ENCODE measurements at places on chromosomes 12 and 14. TPM values are rescaled to one million over a fixed set of nuclear protein-coding genes. Genes with fewer than 3 reads are reported as not detected.

The SAMD15 gene
- total RNA-seq = 1.1 TPM

DNA sequence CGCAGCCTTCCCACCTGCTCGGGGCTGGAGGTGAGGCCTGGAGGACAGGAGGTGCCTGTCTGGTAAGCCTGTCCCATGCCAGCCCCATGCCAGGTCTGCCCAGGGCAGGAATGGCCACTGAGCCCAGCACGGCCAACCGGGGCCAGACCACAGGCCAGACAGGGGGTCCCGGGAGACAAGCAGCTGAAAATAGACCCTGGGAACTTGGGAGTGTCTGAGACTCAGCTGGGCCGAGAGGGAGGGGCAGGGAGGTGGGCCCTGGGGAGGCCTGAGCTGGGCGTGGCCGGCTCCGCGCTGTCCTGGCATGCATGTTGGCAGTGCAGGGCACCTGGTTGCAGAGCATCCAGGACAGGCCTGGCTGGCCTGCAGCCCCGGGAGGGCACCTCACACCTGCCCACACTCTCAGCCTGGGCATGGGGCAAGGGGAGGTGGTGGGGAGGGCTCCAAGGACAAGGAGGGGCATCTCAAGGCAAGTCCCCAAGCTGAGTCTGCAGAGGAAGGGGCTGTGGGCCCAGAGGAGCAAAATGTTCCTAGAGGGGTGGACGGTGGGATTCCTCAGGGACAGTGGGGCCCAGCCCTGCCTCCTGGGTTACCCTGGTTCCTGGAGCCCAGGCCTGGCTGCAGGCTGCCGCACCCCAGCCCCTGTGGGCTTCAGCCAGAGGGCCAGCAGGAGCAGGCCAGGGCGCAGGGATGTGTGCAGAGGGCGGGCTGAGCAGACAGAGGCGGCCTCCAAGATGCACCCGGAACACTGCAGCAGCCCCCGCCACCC, 3.2 kb upstream of the CRIP1 start:
- H3K27me3 ChIP-seq = no peaks in the 10 kb centered on the region
- no peak overlapping the region for H3K4me3 ChIP-seq
- H3K27ac ChIP-seq = peak overlapping the region; percentile 91
- H3K36me3 ChIP-seq = peaks cover 43% of the 10 kb centered on the region

GRCh38 chr12:123167329-123167728, 16.4 kb upstream of the PITPNM2 start:
- H3K27ac ChIP-seq = no peak overlapping the region
- peaks cover 12% of the 10 kb centered on the region for H3K36me3 ChIP-seq

The KCNK10 gene
- total RNA-seq = not detected

DNA sequence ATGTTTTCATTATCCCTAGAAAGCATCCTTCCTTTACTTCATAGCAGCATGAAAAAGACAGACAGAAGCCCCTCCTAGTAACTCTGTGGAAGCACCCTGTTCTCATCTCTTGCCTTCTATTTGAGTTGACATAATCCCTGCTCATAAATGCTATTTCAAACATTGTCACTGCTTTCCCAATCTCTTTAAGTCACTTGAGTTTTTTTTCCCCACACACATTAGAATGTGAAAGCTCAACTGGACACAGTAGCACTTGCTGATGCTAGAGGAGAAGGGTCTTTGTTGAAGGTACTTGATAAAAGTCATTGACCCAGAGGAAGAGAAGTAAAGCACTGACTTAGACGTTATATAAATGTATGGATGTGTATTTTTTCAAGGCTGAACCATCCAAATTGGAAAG, 3.0 kb downstream of the E2F7 start:
- DNase-seq = no peak
- peaks cover 50% of the 10 kb centered on the region for H3K4me1 ChIP-seq
- no peaks in the 10 kb centered on the region for H3K27me3 ChIP-seq
- peak overlapping the region; percentile 40 for H3K27ac ChIP-seq

The KRT78 gene
- 0.69 TPM for total RNA-seq

The CLMN gene
- 104 TPM for total RNA-seq

DNA sequence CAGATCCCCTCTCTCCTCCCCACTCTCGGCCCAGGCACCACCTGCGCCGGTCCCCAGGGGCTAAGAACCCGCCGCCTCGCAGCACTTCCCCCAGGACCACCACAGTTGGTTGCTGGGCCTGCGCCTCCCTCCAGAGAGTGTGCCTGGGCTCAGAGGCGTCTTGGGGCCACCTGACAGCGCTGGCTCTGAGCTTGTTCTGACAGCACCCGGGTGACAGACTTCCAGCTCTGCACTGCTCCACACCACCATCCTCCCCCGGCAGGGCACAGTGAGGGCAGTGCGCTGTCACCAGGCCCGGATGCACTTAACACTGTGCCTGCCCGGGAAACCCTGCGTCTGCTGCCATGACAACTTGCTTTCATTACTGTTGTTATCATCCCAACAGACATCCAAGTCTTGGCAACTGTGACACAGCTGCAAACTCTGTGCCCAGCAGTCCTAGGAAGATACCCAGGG, 6.6 kb downstream of the BRF1 start:
- H3K27me3 ChIP-seq = no peaks in the 10 kb centered on the region
- DNase-seq = no peak
- no peak overlapping the region for H3K4me3 ChIP-seq
- no peak overlapping the region for H3K27ac ChIP-seq

All from Calu3 (cell line).